ENCODE measurements at places on chromosomes 1 and 21. TPM values are rescaled to one million over a fixed set of nuclear protein-coding genes. Genes with fewer than 3 reads are reported as not detected.
A peak's percentile ranks its signal among the peaks of the same experiment; 100 is the strongest.

DNA sequence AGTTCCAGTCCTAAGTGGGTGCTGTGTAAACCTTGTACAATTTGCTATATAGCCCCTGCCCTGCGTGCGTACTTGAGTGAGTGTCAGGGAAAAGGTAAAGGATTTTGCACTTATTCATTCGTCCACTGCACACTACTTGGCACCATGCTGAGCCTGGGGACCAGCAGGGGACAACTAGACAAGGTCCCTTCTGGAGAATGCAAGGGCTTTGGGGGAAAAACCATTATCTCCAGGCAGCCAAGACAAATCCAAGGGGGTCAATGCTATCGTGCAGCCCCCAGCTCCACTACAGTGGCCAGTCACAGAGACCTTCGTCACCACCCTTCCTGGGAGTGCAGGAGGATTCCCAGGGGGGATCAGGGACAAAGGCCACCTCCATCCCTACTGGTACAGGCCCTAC lies 39.7 kb downstream of the MATN1 start:
- no peak for DNase-seq
- H3K36me3 ChIP-seq = no peaks in the 10 kb centered on the region
- no peak overlapping the region for H3K4me3 ChIP-seq
- H3K27me3 ChIP-seq = peaks cover 50% of the 10 kb centered on the region
- H3K4me1 ChIP-seq = no peaks in the 10 kb centered on the region

DNA sequence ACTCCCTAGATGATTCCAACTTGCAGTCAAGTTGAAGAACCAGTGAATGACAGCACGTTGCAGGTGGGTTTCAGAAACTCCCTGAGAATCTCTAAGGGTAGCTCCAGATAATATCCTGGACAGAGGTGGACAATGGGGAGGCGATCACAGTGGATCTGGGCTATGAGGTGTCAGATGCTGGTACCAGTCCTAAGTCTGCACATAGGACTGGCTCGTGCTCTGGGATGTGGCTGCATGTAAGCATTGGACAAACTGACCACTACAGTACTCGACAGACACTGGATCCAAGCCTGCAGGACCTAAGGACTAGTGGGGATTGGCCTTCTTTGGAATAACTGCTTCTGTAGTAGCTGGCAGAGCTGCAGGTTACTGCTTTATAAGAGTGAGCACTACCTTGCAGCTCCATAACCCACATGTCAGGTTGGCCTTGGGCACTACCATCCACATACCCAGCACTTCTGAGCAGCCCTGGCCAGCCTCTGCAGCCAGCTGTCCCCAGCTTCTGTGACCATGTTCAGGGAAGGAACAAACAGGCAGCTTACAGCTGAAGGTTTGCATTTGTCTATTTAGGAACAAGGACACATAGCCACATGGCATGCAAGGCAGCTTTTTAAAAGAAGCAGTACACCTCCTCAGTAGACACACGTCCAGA lies 33.2 kb upstream of the DNAH14 start:
- H3K36me3 ChIP-seq = no peaks in the 10 kb centered on the region
- no peaks in the 10 kb centered on the region for H3K27me3 ChIP-seq
- H3K27ac ChIP-seq = no peak overlapping the region
- DNase-seq = no peak

DNA sequence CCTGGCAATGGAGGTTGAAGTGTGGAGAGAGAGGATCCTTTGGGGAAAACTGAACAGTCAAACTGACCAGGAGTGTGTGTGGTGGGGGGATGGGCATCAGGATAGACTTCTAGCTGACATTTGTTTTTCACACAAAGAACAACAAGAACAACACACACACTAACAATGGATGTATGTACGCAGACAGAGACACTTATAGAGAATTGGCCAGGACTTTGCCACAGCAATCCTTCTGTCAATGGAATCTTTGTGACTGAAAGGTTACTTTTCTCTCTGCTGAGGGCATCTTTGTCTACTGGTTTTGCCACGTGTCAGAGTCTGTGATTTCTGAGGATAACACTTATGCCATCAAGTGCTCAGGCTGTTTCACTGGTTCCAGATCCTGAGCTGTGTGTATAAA lies 12.4 kb upstream of the FCGR2A start:
- H3K27me3 ChIP-seq = peaks cover 22% of the 10 kb centered on the region
- H3K27ac ChIP-seq = no peak overlapping the region
- H3K4me3 ChIP-seq = no peak overlapping the region
- no peak for DNase-seq
- no peaks in the 10 kb centered on the region for H3K36me3 ChIP-seq
- H3K4me1 ChIP-seq = no peaks in the 10 kb centered on the region

GRCh38 chr1:42279055-42279454 lies 56.0 kb downstream of the FOXJ3 start:
- H3K27ac ChIP-seq = no peak overlapping the region
- peaks cover 6% of the 10 kb centered on the region for H3K36me3 ChIP-seq
- no peak for DNase-seq

DNA sequence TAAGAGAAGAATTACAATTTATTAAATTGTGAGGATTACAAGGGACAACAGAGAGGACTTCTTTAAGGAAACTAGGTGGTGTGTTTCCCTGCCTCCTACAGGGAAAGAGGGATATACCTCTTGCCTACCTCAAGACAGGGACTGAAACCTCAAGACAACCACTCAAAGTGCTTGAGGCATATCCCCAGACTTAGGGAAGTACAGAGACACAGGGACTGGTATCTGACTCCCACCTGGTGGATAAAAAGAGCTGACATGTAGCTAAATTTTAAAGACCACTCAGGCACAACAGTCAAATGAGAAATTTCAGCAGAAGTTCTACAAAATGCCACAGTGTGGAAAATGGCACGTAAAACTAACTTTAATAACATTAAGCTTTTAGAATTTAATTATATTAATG lies 21.3 kb downstream of the DENND2C start:
- no peaks in the 10 kb centered on the region for H3K4me1 ChIP-seq
- no peaks in the 10 kb centered on the region for H3K36me3 ChIP-seq
- no peak overlapping the region for H3K4me3 ChIP-seq
- no peaks in the 10 kb centered on the region for H3K27me3 ChIP-seq

- no peaks in the 10 kb centered on the region for H3K36me3 ChIP-seq
- H3K4me3 ChIP-seq = no peak overlapping the region
- no peak overlapping the region for H3K27ac ChIP-seq
- no peak for DNase-seq
- no peaks in the 10 kb centered on the region for H3K27me3 ChIP-seq
Measured at GRCh38 chr1:54356680-54357147, 49.5 kb downstream of the SSBP3 start.

- H3K27ac ChIP-seq = no peak overlapping the region
- H3K4me3 ChIP-seq = no peak overlapping the region
- DNase-seq = no peak
Measured at GRCh38 chr1:2206813-2207487, 12.4 kb upstream of the FAAP20 start.

- H3K27ac ChIP-seq = no peak overlapping the region
- H3K27me3 ChIP-seq = no peaks in the 10 kb centered on the region
- DNase-seq = peak; percentile 30
- peaks cover 7% of the 10 kb centered on the region for H3K4me1 ChIP-seq
- no peak overlapping the region for H3K4me3 ChIP-seq
Measured at GRCh38 chr1:157000686-157001085, 44.9 kb downstream of the ARHGEF11 start.

- DNase-seq = no peak
- H3K27me3 ChIP-seq = no peaks in the 10 kb centered on the region
- no peak overlapping the region for H3K27ac ChIP-seq
- no peaks in the 10 kb centered on the region for H3K4me1 ChIP-seq
- H3K36me3 ChIP-seq = no peaks in the 10 kb centered on the region
- H3K4me3 ChIP-seq = no peak overlapping the region
Measured at GRCh38 chr1:71298633-71299032, 217.8 kb upstream of the ZRANB2 start.

Gene NEK7
- 125 TPM for total RNA-seq

- no peaks in the 10 kb centered on the region for H3K27me3 ChIP-seq
- peak; percentile 98 for DNase-seq
- no peaks in the 10 kb centered on the region for H3K36me3 ChIP-seq
- peak overlapping the region; percentile 24 for H3K4me3 ChIP-seq
Measured at GRCh38 chr1:8061210-8061609, 35.1 kb upstream of the ERRFI1 start.

Gene CD55
- total RNA-seq = 18.7 TPM

Gene SELP
- not detected for total RNA-seq

GRCh38 chr1:62425041-62425440 lies 11.8 kb upstream of the USP1 start:
- no peaks in the 10 kb centered on the region for H3K36me3 ChIP-seq
- no peak for DNase-seq
- H3K4me3 ChIP-seq = no peak overlapping the region
- H3K4me1 ChIP-seq = no peaks in the 10 kb centered on the region
- H3K27me3 ChIP-seq = no peaks in the 10 kb centered on the region
- H3K27ac ChIP-seq = no peak overlapping the region

DNA sequence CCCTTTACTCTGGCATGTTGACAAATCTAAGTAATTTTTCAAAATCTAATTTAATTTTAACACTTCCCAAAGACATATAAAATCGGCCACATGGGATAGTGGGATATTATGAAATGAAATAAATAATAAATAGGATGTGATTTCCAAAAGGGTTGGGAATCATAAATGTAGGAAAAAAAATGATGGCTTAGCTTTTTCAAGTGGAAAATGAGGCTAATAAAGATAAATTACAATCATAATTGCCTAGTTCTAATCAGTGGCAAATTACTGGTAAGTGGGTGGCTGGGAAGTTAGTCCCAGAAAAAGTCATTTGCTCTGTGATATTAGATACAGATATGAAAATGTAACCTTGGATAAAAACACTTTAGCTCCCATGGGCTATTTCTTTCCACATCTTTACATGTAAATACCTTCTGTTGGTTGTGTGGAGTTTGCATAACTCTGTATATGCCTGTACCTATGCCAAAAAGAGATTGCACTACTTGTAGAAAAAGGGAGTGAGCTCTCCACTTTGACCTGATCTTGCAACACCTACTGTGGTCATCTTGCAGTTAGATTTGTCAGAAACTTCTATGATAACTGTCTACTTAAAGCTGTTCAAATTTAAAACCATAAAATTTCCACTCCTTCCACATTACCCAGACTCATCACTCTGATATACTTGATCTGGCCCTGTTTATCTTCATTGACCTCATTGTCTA lies 284.6 kb upstream of the KAZN start:
- no peaks in the 10 kb centered on the region for H3K4me1 ChIP-seq
- H3K4me3 ChIP-seq = no peak overlapping the region
- no peaks in the 10 kb centered on the region for H3K36me3 ChIP-seq

DNA sequence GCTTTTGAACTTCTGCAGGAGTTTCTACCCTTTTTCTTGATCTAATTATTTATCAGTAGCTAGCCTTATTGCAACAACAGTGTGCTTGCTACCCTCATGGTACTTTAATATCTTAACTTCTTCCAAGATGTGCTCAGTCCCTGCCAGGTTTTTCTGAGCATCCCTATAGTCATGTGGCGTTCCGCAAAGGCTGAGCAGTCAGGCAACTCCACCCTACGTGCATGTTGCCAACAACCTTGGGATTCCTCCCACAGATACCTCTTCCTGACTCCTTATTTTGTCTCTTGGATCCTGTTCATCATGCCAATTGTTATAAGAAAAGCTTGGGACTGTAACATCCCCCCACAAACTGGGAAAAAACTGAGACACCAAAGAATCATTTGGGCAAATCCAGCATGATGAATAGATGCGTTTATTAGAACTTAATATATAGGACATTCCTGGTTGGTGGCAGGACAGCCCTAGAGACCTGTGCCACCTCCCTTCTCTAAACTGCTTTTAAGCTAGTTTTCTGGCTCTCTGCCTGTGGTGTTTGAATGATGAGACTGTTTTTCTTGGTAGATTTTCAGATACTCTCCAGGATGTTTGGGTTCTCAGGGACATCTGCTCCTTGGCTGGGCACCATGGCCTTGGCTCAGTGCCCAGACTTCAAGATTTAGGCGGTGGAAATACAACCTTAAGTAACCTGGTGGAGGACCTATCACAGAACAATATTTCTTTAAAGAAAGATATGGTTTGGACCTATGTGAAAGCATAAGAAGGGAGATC lies 27.1 kb upstream of the KCTD3 start:
- no peak overlapping the region for H3K27ac ChIP-seq
- no peaks in the 10 kb centered on the region for H3K4me1 ChIP-seq
- no peaks in the 10 kb centered on the region for H3K27me3 ChIP-seq

GRCh38 chr1:44485934-44486460 lies 80.9 kb downstream of the RNF220 start:
- peaks cover 3% of the 10 kb centered on the region for H3K27me3 ChIP-seq
- no peak for DNase-seq
- H3K36me3 ChIP-seq = no peaks in the 10 kb centered on the region

GRCh38 chr1:85445906-85446305 lies 19.1 kb downstream of the DDAH1 start:
- peaks cover 33% of the 10 kb centered on the region for H3K4me1 ChIP-seq
- no peaks in the 10 kb centered on the region for H3K27me3 ChIP-seq
- H3K36me3 ChIP-seq = peaks cover 13% of the 10 kb centered on the region

- DNase-seq = no peak
- H3K27me3 ChIP-seq = peaks cover 16% of the 10 kb centered on the region
- no peaks in the 10 kb centered on the region for H3K4me1 ChIP-seq
- H3K36me3 ChIP-seq = no peaks in the 10 kb centered on the region
Measured at GRCh38 chr1:110218739-110219138, 8.6 kb downstream of the KCNC4 start.

DNA sequence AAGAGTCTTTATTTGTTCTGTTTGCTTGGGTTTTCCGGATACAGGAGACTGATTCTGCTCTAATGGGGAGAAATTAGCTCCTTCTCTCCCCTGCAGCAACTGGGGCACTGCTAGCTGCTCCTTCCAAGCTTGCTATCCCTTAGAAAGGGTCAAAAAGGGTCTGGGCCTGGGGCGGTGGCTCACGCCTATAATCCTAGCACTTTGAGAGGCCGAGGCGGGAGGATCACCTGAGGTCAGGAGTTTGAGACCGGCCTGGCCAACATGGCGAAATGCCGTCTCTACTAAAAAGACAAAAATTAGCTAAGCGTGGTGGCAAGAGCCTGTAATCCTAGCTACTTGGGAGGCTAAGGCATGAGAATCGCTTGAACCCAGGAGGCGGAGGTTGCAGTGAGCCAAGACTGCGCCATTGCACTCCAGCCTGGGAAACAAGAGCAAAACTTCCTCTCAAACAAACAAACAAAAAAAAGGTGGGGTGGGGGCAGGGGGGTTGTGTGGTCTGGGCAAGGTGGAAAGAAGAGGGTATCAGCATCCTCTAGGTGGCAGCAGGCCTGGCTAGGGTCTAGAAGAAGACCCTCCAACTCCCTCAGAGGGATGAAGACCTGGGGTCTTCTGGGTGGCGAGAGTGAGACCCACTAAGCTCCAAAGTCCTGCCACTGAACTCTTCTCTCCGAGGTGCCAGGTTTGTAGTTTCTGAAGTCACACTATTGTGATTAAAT lies 15.4 kb upstream of the TBX15 start:
- peaks cover 91% of the 10 kb centered on the region for H3K27me3 ChIP-seq
- DNase-seq = no peak
- H3K36me3 ChIP-seq = no peaks in the 10 kb centered on the region
- H3K4me1 ChIP-seq = peaks cover 23% of the 10 kb centered on the region
- H3K27ac ChIP-seq = no peak overlapping the region
